NCI-H82 (cell line): ENCODE measurements at places on chromosomes 7 and 10.

- DNase-seq: peak; percentile 13
Measured at GRCh38 chr10:75403939-75404814, 2.6 kb upstream of the ZNF503 start.

GRCh38 chr7:139118234-139118804, 8.8 kb upstream of the ZC3HAV1 start:
- DNase-seq: no peak

DNA sequence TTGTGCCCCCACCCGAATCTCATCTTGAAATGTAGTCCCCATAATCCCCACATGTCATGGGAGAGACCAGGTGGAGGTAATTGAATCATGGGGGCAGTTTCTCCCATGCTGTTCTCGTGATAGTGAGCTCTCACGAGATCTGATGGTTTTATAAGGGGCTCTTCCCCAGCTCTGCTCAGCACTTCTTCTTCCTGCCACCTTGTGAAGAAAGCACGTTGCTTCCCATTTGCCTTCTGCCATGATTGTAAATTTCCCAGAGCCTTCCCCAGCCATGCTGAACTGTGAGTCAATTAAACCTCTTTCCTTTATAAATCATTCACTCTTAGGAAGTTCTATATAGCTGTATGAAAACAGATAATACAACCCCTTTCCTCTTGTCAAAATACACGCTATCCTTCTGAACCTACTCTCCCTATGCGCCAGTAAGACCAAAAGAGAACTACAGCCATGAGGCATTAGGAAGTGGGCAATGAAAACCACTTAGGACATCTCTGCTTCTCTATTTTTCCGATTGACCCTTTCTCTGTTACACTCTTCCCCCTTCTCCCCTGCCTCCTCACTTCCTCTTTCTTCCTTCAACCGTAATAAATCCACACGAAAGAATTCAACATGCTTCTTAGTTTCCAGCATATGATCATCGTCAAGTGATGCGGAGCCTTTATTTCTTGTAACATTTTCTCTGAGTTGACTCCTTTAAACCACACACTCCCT, 101.2 kb upstream of the WDR11 start:
- peak; percentile 2 for DNase-seq

GRCh38 chr7:65441010-65441409, 67.4 kb downstream of the ZNF92 start:
- DNase-seq: no peak

DNA sequence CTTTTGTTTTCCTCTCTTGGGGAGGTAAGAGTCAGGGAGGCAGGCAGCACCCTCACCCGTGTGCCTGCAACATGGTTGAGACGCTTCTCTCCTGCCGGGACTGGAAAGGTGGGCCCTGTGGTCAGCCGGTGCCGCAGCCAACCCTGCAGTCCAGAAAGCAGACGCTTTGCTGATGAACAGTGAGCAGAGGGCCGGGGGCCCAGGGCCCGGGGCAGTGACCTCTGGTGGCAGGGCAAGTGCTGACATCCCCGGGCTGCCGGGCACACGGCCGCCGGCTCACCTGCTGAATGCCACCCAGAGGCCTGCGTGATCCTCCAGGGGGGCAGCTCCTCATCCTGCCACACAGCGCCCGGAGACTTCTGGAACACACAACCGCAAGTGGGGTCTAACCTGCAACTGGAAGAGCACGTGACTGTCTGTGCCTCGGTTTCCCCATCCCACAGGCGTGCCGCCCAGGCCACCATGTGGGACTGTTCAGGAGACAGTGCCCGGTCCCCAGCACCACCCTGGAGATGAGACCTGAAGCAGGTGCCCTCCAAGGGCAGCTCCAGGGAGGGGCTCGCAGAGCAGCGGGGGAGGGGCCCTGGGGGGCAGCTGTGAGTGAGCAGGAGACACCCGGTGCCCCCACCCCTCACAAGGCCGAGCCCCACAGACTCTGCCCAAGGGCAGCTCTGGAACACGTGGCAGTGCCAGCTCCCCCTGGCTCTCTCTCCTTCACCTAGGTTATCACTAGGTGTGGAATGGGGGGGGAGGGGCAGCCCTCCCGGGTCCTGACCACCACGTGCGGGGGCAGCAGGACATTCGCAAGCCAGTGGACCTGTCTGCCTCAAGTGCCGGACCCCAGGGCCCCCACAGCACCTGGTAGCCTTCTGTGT, 2.2 kb upstream of the ADGRA1 start:
- DNase-seq: no peak

DNA sequence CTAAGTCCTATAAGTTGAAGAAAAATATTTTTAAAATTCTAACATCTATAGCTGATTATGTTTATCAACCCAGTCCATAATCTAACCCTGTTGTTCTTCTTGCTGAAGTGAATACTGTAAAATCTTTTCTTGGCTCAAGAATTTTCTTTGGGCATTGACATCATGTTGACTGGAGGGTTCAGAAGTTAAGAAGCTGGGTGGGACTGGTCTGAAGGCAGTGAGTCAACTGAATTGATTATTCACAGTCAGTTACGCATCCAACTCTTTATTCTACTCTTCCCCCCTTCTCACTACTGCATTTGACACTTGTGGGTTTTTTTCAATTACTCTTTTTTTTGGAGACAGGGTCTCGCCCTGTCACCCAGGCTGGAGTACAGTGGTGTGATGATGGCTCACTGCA, 31.0 kb downstream of the DENND2A start:
- no peak for DNase-seq

- DNase-seq: peak; percentile 78
Measured at GRCh38 chr7:34823650-34824258, 165.7 kb downstream of the NPSR1 start.

- no peak for DNase-seq
Measured at GRCh38 chr10:102003541-102003940, 52.4 kb downstream of the ARMH3 start.

- DNase-seq: no peak
Measured at GRCh38 chr10:117553142-117553814, 10.7 kb downstream of the EMX2 start.
